ENCODE measurements at places on chromosomes 13 and 19.

GRCh38 chr19:53980539-53981375 lies 10.7 kb upstream of the CACNG6 start:
- DNase-seq = no peak

DNA sequence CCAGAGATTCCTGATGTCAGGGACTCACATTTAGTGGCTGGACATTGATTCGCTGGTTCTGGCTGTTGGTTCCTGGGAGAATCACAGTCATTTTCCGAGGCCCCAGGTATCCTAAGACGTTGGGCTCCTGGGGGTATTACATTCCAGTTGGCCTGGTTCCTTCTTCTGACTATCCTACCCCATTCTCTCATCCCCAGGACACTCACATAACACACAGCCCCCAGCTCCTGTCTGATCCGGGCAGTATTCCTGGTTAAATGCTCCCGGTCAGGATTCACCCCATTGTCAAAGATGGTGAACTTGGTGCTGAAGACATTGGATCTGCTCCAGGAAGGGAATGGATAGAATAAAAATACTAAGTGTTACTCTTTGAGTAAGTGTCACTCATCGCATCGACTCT lies 11.5 kb downstream of the PPP1R15A start:
- no peak for DNase-seq

GRCh38 chr19:36152019-36152351 lies 262 bp downstream of the COX7A1 start:
- DNase-seq = no peak

DNA sequence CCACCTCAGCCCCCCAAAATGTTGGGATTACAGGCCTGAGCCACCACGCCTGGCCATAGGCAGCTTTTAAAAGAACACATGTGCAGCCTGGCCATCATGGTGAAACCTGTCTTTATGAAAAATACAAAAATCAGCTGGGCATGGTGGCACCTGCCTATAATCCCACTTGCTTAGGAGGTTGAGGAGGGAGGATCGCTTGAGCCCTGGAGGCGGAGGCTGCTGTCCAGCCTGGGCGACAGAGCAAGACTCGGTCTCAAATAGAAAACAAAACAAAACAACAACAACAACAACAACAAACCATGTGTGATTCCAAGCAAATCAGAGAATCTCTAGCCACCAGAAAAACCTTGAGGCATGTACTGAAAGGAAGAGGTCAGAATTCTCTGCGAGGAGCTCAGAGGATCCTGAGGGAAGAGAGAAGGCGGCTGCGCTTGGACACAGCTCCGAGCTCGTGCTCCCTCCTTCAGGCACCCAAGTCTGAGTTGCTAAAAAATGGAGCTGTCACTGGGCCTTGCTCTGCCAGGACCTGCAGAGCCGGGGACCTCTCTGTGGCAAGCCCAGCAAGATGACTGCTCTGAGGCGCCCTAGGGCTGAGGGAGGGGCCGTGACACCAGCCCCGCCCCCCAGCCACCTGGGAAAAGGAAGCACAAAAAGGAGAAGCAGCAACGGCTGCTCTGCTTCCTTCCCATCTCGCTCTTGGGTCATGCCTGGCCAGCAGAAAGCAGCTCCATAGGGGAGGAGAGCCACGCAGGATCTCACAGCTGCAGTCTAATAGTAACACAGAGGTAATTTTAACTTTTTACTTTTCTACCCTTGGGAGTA lies at the start of gene ARL11:
ARL11 (plus strand) TSS at position 677 of the 822 bp plus-strand sequence. CDS start 1,941 bp downstream, outside the sequence.
- DNase-seq = peak; percentile 71

DNA sequence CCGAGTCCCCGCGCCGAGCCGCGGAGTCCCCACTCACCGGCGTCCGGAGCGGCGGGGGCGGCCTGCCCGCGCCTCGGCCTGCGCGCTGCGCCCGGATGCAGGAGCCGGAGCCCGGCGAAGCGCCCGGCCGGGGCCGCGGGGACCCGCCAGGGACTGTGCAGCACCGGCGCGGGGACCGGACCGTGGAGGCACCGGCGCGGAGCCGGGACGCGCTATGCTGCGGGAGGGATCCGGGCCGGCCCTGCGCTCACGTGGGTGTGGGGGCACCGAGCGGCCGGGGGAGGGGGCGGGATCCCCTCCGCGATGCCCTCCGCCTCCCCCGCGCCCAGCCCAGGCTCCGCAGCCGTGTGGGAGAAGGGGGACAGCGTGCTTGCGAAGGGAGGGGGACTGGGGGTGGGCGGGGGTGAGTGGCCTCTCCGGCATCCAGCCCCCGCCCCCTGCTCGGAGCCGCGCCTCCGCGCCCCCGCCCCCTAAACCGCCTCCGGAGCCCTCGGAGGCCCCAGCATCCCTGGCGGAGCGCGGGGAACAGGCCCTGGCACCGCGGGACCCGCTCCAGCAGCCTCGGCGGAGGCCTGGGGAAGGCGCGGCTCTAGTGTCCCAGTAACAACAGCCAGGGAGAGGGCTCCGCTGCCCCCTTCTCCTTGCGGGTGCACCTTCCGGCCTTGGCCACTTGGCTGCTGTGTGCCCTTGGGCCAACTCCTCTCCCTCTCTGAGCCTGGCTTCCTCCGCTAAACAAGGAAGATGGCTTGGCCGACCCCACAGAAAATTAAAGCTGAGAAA lies at the start of gene SLC1A6:
SLC1A6 (minus strand) TSS at position 389 of the 780 bp plus-strand sequence. CDS start 6,954 bp downstream, outside the sequence.
- peak; percentile 32 for DNase-seq

DNA sequence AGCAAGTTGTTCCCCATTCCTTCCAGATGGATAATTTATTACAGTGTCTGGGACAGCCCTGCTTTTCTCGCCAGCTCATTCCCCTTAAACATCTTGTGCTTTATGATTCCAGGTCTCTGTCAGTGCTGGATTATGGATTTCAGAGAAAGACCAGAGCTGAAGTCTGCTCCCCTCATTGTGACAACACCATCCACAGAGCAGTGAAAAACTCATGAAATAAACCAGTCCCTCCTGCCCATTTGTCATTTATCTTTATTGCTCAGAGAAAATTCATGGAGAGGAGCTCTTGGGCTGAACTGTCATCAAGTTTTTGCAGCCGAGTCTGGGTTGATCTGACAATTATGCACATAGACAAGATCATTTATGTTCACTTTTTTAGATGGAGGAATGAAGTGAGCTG lies 92.7 kb upstream of the GPR12 start:
- no peak for DNase-seq

- no peak for DNase-seq
Measured at GRCh38 chr13:63636316-63636993, 2220.8 kb upstream of the PCDH20 start.

DNA sequence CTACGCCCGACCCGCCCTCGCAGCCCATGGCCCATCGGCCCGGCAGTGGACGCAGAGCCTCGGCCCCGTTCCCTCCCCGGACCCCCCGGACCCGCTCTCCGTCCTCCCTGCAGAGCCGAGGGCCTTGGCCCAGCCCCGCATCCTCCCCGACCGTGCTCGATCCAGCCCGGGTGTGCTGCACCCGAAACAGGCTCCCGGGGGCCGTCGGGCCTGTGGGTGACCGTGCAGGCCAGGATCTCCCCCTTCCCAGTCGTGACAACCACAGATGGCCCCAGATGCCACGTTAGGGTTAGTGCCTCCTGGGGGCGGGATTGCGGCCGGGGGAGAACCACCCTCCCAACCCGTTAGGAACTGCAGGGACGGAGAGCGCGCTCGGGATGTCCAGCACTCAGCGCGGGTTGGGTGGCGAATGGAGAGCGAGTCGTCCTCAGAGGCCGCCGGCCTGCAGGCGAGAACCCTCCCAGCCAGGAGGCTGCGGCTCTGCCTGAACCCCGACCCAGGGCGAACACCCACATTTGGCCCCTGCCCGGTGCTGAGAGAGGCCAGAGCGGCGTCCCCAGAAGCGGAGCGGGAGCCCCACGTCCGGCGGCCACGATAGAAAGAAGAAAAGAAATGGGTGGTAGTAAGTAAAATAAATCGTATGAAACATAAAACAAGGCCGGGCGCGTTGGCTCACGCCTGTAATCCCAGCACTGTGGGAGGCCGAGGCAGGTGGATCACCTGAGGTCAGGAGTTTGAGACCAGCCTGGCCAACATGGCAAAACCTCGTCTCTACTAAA lies 6.7 kb upstream of the MADCAM1 start:
- no peak for DNase-seq

DNA sequence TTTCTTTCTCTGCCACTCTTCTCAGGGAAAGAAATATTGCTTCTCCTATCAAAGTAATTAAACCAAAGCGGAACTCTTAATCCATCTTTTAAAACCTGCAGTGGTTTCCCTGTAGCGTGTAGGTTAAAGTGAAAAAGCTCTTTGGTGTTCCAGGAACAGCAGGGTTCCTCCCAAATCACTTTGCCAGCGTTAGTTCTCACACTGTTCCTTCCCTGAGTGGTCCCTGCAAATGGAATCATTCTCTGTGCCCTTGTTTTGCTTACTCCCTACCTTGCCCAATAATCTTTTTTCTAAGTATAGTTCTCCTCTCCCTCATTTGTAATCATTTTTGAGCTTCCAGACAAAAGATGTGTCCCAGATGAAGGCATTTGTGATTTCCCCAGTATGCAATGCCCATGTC lies 207.5 kb downstream of the HS6ST3 start:
- DNase-seq = no peak

GRCh38 chr13:63501702-63502101 lies 2086.1 kb upstream of the PCDH20 start:
- no peak for DNase-seq

- no peak for DNase-seq
Measured at GRCh38 chr19:54435551-54436016, 13.4 kb upstream of the LENG8 start.

- DNase-seq = no peak
Measured at GRCh38 chr19:16614941-16615340, 13.1 kb downstream of the MED26 start.
